ENCODE measurements at places on chromosomes 5 and 9.

DNA sequence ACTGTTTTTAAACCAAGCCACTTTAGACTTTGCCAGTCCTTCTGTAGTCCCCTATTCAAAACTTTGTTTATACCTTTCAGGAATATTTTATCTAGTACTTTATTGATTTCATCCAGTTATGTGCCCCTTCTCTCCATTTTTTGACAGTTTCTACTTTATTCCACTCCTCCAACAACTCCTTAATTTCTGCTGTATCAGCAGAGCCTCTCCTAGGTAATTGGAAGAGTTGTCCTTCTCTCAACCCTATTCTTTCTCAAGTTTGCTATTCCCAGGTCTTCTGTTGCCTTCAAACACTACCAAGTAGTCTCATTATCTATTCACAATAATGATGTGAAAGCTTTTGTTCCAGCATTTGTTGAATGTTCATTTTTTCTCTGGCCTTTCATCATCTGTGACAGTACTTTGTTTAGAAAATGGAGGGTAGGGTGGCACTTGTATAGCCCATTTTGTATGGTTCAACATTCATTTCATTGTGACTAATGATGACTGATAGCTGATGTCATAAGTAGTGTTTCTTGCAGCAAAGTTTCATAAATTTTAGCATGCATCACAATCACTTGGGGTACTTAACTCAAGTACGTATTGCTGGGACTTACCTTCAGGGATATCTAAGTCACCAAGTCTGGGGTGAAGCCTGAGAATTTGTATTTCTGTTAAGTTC, 204.4 kb upstream of the DMRT1 start:
- DNase-seq, result no peak

- DNase-seq, result no peak
Measured at GRCh38 chr5:9898319-9898718, 268.2 kb upstream of the TAS2R1 start.

GRCh38 chr9:68905129-68905528, 108.8 kb downstream of the PRKACG start:
- no peak for DNase-seq

DNA sequence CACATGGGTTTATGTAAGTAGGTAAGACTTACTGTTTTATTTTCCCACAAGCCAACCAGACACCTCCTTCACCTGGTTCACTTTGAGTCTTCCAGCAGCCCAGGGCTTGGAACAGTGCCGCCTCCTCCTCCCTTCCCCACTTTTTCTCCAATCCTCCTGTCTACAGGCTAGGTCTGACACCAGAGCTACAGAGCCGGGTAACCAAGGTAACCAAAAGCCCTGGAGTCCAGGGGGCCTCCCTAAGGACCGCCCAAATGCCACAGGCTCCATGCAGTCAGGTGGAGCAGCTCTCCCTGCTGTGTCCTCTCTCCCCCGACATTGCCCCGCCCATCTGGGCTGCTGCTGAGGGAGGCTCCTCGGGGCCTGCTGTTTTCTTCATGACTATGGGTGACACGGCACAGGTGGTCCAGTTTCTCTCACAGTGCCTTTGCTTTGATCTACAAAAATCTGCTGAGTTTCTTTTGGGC, 138.0 kb upstream of the EFNA5 start:
- DNase-seq, result peak; percentile 90

GRCh38 chr5:56900395-56900794, 9.0 kb upstream of the SETD9 start:
- no peak for DNase-seq

- DNase-seq, result no peak
Measured at GRCh38 chr9:124124729-124125650, 113.4 kb downstream of the LHX2 start.

DNA sequence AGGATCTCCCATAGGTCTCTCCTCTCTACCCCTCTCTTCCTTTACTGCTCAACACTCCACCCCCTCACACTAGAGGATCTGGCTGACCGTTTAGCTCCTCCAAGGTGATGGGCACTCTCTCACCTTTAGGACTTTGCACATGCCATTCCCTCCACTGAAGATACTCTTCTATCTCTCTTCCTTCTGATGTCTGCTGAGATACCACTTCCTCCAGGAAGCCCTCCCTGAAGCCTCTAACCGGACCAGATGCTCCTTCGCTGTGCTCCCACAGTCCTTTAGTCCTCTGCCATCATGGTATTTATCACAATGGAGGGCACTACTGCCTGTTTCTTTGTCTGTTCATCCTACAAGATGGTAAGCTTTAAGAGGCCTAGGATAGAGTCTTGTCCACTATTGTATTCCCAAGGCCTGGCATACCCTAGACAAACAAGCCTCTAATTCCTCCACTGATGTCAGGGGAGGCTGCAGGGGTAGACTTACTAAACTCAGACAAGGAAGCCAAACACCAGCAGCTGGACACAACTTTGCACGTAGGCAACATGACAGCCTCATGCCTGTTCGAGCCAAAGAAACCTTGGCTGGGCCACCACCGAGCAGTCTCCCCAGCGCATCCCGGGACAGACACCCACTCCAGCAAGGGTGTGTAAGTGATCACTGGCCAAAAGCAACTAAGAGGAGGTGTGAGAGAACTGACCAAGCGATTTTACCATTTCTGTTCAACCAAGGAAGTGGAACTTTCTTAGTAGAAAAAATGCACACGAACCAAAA, 20.2 kb downstream of the ORM2 start:
- no peak for DNase-seq

- no peak for DNase-seq
Measured at GRCh38 chr9:12817702-12818101, 42.9 kb downstream of the LURAP1L start.

DNA sequence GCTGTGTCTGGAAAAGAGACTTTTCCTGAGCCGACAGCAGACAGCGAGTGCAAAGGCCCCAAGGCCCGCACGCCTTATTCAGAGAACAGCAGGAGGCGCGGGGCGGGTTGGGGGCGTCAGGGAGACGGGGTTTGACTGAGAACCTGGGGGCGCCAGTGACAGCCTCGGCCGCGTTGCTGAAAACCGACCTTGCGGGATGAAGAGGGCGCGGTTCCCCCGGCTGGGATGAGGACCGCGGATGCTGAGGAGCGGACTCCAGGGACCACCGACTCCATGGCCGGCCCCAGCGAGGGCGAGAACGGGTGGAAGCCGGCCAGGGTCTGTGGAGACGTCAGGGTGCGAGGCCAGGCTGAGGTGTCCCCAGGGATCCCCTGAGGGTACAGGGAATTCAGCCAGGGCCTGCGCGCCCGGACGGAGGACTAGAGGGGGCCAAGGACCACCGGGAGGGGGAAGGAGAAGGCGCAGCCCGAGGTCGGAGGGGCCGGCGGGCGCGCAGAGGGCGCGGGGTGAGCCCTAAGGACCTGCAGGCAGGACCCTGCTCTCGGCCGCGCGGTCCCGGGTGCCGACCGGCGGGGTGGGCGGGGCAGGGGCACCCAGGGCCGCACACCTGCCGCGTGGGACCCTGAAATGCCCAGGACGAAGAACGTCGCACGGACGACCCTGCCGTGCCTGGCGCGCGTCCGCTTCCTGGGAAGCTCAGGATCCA, 837 bp upstream of the AHRR start:
- DNase-seq, result no peak

DNA sequence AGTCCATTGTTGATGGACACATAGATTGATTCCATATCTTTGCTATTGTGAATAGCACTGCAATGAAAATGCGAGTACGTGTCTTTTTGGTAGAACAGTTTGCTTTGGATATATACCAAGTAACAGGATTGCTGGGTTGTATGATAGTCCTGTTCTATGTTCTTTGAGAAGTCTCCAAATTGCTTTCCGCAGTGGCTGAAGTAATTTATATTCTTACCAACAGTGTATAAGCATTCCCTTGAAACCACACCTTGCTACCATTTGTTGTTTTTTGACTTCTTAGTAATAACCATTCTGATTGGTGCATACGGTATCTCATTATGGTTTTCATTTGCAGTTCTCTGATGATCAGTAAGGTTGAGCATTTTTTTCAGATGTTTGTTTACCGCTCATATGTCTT, 792.9 kb downstream of the PTPRD start:
- DNase-seq, result no peak

GRCh38 chr5:171834461-171834860, 48.8 kb downstream of the SMIM23 start:
- DNase-seq, result no peak

- DNase-seq, result no peak
Measured at GRCh38 chr5:6407558-6408259, 29.4 kb upstream of the MED10 start.
